ENCODE measurements at places on chromosomes 13 and 19.

GRCh38 chr19:38093587-38093986, 130.4 kb downstream of the DPF1 start:
- no peak for DNase-seq

DNA sequence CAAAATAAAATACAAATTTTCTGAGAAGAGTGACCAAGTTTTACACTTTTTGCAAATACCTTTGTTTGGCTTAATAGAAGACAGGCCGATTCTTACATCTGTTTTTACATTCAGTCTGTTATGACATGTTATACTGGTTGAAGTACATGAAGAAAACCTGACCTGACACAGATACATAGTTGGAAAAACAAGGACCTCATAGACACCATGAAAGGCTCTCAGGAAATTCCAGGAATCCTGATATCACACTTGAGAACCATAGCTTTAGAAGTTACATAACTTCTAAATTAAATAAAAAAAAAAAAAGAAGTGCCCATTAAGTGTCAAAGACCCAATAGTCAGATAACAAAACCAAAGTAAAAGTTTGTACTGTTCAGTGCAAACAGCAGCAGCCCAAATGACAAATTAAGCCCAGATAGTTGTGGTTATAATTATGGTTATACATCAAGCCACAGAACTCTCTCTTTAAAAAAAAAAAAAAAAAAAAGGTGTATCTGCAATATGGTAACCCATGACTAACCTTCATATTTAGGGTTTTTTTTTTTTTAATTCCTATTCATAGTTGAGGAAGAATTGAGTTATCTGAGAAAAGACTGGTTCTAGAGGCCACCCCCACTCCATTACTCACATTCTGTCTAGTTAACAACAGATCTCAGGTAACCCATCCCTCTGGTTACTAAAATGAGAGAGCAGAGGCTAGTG, 19.8 kb downstream of the RBM26 start:
- no peak for DNase-seq

GRCh38 chr13:46489586-46490023, 63.4 kb upstream of the LRCH1 start:
- DNase-seq: no peak

DNA sequence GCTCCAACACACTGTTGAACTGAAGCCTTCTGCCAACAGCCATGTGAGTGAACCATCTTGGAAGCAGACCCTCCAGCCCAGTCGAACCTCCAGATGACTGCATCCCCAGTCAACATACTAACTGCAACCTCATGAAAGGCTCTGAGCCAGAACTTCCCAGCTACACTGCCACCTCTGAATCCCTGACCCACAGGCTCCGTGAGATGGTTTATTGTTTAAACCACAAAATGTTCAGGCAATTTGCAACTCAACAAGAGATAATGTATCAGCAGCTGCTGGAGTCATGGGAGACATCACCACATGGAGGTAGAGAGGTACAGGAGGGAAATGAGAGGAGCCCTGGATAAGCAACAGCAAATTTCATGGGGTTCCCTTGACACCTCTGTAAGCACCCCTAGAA, 266.4 kb upstream of the NBEA start:
- DNase-seq: no peak

- DNase-seq: no peak
Observed at GRCh38 chr13:55155046-55155445, 1985.7 kb upstream of the PRR20A start.

DNA sequence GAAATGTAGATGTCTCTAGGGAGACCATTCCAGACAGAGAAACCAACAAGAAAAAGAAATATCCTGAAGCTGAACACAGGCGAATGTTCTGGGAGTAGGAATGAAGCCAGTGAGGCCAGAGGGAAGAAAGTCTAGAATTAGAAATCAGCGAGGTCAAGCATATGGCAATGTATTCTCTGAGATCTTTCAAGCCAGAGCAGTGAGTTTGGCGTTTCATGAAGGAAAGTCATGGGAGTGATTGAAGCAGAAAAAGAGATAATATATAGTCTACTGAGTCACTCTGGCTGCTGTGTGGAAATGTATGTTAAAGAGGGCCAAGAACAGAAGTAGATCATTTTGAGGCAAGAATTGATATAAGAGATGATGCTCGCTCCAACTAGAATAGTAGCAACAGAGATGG, 576.0 kb downstream of the PCDH17 start:
- DNase-seq: no peak

GRCh38 chr13:111143865-111144540, 28.9 kb downstream of the ARHGEF7 start:
- no peak for DNase-seq

DNA sequence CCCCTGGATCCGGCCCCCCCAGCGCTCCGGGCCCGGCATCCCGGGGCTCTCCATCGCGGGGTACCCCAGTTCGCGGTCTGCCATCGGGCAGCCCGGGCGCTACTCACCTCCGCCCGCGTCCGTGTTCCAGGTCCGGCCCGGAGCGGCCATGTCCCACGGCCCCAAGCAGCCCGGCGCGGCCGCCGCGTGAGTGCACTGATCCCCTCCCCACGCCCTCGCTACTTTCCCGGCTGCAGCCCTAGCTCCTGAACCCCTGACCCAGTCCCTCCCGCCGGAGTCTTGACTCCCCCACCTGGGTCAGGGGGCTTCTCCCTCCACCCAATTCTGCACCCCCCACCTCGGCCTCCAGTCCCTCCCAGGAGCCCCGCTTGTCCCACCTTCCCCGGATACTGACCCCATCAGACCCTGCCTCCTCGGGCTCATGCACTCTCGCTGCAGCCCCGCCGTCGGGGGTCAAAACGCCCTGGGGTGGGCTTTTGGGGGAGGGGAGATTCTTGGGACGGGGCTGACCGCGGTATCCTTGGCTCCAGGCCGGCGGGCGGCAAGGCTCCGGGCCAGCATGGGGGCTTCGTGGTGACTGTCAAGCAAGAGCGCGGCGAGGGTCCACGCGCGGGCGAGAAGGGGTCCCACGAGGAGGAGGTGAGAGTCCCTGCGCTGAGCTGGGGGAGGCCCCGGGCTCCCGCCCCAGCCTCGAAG, 566 bp downstream of the HMG20B start:
- no peak for DNase-seq

- no peak for DNase-seq
Observed at GRCh38 chr19:50371914-50372475, 4.3 kb upstream of the NR1H2 start.

- DNase-seq: no peak
Observed at GRCh38 chr19:24098359-24098758, 11.4 kb downstream of the ZNF254 start.

DNA sequence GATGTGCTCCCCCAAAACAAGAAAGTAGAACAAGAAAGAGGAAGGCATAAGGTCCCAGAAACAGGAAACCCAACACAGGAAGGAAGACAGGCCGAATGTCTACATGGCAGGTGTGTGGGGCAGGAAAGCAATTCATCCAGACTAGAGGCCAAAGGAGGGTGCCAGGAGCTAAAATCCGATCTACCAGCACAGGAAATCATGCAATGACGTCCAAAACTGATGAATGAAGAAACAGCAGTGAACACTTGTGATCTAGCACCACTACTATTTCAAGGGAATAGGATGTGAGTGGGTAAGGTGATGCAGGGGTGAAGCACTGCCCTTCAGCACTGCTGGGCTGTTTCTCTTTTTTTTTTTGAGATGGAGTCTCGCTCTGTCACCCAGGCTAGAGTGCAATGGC, 59.1 kb downstream of the DOCK9 start:
- DNase-seq: no peak

DNA sequence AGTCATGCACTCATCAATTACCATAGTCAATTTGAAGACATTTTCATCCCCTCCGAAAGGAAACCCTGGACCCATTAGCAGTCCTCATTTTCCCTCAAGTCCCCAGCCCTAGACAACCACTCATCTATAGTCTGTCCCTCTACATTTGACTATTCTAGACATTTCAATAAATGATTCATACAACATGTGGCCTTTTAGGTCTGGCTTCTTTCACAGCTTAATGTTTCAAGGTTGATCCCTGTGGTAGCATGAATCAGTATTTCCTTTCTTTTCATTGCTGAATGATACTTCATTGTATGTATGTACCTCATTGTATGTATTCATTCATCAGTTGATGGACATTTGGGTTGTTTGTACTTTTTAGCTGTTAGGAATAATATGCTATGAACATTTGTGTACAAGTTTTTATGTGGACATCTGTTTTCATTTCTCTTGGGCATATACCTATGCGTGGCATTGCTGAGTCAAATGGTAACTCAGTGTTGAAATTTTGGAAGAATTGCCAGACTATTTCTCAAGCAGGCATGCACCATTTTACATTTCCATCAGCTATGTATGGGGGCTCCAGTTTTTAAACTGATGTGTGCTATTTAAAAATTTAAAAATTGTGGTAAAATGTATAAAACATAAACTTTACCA, 18.4 kb downstream of the SPATA13 start:
- no peak for DNase-seq

GRCh38 chr13:94028650-94029049, 450.8 kb downstream of the DCT start:
- no peak for DNase-seq

DNA sequence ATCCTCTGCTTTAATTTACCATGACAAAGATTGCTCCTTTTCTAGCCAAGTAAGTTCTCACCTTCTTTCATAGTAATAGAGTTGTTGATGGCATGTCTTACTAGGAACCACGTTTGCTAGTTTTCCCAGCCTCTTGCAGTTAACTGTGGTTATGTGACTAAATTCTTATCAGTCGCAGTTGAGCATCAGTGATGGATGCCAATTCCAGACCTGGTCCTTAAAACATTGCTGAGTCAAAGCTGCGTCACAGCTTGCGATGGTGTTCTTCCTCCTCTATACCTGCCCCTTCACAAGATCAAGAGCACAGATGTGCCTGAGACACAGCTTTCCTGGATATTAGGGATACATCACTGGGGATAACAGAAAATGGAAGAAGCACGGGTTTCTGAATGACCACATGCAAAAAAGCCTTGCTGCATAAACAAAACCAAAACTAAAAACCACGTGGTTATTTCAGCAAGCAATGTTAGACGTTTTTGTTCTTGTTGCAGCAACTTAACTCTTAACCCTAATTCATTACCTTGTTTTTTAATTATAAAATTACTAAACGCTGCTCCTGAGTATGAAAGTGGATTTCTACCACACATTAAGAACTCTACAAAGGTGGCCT, 97.6 kb upstream of the DACH1 start:
- no peak for DNase-seq

DNA sequence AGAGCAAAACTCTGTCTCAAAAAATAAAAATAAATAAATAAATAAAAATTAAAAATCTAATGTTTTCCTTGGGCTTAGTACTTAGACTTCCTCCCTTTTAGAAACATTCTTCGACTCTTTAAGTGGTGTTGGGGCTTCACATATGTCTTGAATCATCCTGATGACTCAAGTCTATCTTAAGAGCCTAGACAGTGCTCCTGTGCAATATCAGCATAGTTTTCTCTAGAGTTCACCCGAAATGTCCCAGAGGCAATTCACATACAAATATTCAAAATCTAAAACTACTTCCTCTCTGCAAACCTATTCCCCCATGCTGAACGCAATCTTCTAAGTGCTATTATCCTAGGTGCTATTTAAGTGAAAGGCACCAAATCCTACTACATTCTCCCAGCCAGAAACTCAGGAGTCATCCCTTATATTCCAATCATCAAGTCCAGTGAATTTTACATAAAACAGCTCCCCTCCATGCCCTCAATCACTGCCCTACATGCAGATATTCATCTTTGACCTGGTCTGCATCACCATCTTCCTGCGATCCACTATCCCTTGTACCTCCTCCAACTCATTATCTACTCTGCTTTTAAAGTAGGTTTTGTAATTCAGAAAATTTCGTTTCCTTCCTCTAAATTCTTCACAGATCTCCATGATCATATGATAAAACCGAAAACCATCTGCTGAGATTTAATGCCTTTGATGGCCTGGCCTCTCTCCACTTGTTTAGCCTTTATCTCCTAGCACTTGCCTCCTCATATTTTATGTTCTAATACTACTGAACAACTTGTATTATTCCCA, 102.7 kb downstream of the ELF1 start:
- DNase-seq: no peak

- no peak for DNase-seq
Observed at GRCh38 chr13:113454936-113455335, 1.6 kb upstream of the ADPRHL1 start.

DNA sequence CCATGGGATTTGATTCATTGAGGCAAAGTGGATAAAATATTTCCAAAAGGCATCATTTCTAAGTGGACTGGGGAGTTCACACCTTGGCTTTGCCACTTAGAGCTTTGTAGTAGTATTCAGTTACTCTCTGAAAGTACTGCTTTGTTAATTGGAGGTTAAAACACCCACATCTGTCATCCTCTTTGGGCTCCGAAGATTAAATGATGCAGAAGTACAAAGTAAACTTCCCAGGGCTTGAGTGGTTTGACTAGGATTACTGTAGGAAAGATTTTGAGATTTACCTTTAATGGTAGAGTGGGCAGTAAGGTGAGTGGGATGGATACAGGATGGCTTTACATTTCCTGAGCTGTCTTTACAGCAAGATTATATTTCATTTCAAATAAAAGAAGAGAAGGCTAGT, 42.4 kb downstream of the WASF3 start:
- no peak for DNase-seq

GRCh38 chr13:24168392-24168750, 7.9 kb downstream of the SPATA13 start:
- DNase-seq: no peak

DNA sequence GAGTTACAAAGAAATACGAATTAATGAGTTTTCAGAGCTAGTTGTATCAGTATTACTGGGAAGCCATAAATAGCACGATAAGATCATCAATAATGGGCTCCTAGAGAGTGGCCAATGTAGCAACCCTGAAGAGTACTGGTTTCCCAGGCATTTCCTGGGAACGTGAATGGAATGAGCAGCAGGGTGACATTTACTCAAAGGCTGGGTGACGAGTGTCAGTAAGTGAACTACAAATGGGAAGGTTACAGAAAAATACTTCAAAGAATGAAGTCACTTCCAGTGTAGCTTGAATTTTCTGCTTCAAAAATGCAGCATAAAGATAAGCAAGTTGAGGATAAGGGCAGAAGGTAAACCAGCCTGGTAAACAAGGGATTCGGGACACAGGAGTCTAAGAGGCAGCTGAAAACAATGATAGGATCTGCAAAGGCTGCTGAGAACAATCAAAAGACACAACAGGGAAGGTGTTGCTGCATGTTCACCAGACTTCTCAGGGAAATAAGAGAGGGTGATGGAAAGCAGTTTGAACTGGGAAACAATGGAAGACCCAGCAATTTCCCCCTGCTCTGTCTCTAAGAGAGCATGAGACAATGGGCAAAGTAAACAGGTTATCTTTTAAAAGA, 48.6 kb upstream of the POSTN start:
- no peak for DNase-seq

All from caudate nucleus (tissue), 63 donors.